SJCRH30 (cell line): ENCODE measurements at places on chromosomes 1 and 21.

DNA sequence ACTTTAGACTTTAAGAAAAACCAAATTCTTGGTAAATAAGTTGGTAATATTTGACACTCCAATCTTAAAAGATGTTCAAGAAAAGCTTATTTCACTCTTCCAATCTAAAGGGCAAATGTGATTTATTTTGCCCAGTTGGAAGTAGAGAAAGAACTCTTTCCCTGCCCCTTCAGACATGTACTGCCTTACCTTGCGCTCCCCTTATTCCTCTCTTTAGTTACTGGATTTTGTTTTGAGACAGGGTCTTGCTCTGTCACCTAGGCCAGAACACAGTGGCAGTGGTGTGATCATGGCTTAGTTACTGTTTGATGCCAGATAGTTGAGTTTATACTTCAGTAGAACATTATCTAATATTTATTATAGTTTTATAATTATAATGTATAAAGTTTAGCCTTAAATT lies 27.5 kb downstream of the FUBP1 start:
- no peak for DNase-seq

DNA sequence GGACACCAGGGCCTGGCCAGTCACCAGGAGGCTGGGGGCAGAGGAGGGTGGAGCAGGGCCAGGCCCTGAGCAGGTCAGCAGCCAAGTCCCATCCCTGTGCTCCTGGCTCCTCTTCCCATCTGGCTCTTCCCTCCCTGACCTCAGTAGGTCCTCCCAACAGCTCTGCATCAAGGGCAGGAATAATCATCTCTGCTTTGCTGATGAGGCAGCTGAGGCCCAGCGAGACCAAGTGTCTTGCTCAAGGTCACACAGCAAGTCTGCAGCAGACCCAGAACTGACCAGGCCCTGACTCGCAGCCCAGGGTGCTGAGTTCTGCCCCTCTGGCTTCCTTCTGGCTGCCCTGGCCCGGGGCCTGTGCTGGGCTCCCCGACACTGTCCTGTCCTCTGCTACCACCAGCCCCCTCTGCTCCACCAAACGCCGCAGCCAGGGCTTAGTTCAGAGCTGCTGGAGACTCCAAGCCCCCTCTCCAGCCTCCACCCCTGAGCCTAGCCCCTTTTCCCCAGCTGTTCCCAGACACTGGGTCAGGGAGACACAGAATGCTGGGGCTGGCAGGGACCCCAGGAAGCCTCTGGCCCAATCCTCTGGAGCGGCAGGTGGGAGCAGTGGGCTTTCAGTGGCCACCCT lies 224.9 kb downstream of the PTPRU start:
- DNase-seq, result no peak

GRCh38 chr1:178724376-178724727 lies 692 bp upstream of the RALGPS2 start:
- DNase-seq, result no peak

DNA sequence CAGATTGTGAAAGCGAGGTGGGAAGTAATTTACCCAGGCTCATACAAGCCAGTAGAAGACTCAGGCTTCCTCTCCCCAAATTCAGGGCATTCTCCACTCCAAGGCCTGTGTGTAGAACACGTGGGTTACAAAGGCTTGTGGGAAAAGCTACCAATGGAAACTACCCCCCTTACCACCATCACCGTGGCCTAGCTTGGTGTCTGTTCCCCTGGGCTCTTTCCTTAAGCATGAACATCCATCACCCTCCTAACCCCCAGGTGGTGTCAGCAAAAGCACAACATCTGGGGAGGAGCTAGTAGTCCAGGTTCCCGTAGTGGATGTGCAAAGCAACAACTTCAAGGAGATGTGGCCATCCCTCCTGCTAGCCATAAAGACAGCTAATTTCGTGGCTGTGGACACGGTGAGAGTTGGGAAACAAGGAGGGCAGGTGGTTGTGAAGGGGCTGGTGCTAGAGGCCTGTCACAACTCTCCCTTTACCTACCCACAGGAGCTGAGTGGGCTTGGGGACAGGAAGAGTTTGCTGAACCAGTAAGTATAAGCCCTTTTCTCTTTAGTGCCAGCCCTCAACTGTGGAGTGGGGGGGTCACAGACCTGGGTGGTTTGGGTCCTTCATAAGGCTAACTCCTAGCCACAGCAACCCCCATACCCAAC lies 701 bp upstream of the MUTYH start:
- DNase-seq, result peak; percentile 55

DNA sequence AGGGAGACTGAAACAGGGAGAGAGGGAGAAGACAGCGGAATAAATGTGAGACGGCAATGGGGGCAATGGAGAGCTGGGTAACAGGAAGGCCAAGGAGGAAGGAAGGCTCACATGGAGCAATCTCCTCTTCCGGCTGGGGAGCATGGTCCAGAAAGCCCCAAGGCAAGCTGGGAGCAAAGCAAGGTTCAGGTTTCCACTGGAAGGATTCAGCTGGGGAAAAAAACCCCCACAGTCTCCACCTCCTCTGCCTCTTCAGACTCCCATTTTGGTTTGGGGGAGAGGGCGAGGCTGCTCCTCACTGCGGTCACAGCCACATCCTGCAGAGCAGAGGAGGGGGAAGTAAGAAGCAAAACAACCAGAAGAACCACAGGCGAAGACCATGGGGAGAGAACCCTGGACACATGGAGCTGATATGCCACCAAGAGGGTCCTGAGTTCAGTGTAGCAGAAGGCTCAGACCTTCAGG lies 650 bp downstream of the TNFAIP8L2 start:
- no peak for DNase-seq

DNA sequence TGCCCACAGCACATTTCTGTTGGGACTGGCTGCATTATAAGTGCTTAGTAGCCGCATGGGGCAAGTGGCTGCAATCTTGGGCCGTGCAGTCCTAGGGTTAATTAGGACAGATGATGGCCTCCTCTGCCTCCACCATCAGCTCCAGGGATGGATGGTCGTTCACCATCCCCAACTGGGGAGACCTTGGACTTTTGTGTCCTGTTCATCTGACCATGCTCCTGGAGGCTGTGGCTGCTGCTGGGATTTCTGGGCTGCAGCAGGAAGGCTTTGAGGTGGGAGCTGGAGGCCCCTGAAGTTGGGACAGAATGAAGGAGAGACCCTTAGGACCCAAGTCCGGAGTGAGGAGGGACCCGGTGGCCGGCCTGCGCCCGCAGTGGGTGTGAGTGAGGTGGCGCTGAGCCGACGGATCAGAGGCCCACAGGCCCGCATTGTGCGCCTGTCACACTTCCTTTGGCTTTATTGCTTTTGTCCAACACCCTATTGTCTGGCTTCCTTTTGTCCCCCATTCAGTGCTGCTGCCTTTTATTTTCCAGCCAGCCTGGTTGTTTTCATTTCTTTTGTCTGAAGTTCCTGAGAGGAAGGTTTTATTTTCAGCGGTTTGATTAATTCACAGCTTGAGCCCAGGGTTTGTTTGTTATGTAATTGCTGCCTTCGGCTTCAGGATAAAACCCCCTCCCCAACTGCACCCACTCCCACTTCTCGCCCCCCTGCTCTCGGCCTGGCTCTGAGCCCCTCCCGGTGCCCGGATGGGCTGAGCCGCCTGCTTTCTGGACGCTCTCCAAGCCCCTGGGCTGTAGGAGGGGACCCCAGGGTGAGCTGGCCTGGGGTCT lies 35.6 kb downstream of the SOX13 start:
- no peak for DNase-seq

GRCh38 chr21:37582590-37582989 lies 216.0 kb downstream of the DYRK1A start:
- DNase-seq, result peak; percentile 73

- DNase-seq, result peak; percentile 50
Observed at GRCh38 chr1:40774266-40774998, 9.2 kb upstream of the KCNQ4 start.

DNA sequence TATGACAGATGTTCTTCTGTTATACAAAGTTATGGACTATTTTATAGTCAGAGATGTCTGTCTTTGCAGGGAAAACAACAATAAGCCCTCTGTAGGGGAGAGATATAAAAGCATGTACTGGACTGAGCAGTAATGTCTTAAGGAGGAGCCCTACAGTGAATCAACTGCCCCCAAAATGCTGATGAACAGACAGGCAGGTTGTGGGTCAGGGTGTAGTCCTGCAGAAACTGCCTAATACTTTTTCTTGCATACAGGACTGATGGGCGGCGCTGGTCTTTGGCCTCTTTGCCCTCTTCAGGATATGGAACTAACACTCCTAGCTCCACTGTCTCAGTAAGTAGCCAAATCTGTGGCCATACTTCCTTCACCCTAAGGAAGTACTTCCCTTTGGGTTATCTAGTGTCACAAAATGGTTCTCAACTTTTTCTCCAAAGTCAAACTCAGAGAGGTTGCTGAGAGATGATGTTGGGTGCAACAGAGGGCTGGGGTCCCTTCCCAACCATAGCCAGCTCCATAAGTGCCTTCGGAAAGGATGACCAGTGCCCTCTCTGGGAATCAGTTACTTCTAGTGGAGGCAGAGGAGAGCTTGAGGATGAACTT lies 129.8 kb downstream of the PIK3R3 start:
- DNase-seq, result no peak

DNA sequence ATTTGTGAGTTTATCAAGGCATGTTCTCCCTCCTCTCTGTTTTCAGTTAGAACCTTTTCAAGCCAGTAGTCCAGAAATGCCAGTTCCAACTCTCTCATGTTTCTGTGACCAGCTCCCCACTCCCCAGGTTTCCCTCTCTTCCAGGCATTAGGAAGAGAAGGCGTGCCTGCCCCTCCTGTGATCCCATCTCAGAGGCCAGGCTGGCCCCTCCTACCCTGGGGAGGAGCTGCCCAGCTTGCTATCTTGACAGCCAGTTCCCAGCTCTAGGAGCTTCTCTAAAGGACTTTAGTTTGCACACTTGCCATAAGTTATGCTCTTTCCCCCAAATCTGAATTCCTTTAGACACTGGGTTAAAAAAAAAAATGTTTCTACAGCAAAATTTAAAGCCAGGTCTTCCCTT lies 8.9 kb downstream of the HYI start:
- no peak for DNase-seq

DNA sequence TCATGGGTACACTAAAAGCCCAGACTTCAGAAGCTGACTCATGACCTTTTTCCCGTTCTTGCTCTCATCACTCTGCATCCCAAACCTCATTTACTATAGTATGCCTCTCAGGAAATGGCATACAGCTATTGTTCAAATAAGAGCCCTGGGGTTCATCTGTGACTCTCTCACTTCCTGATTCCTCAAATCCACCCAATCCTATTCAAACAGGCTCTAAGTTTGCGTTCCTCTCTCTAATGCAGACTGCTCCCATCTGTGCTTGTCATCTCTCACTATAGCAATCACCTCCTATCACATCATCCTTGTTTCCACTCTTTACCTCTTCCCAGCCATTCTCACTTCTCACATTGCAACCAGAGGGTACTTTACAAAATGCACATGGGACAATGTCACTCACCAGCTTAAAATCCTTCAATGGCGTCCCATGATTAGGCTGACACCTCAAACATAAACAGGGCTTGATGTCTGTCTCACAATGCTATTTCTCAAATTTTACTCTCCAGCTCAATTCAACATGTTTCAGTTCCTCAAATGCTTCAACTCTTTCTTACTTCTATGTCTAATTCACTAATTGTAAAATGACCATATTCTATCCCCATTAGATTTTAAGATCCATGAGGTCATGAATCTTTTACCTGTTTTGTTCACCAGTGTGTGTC lies 408.4 kb downstream of the NTNG1 start:
- DNase-seq, result no peak

DNA sequence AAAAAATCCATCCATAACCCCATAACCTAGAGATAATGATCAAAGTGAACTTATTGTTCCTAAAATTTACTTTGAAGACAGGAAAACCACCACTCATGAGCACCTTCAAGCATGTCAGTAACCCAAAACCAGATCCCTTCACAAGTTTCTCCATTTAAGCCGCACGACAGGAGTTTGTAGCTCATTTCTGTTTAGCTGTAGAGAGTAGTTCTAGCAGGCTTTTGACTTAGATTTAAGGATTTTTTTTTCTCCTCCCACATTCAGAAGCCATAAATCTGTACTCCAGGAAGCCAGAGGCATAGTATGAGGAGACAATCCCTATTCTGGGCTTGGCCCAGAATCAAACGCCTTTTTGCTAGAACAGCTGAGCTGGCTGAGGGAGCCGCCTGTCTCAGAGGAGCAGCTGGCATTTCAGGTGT lies 25.6 kb downstream of the TOMM20 start:
- DNase-seq, result peak; percentile 54

DNA sequence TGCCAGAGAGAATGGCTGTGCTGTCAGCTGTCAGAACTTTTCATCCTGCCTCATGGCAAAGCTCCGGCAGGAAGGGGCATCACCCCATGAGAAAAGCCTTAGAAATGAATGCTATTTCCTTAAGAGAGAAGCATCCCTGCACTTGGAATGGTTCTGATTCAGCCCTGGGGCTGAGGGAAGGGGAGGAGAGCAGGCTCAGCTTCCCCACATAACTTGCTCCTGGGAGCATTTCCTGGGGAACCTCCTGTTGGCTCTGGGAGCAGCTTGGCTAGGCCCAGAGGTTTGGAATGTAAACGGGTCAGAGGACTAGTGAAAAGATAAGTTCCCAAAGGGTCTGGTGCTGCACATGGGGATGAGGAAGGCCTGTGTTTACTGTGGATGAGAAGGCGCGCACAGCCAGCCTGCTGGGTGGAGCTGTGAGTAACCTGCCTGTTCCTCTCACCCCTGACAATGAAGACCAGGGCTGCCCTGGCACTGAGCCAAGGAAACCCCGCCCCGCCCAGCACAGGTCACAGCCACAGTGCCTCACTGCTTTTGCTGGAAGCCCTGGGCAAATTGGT lies 5.0 kb downstream of the PRELP start:
- peak; percentile 72 for DNase-seq

DNA sequence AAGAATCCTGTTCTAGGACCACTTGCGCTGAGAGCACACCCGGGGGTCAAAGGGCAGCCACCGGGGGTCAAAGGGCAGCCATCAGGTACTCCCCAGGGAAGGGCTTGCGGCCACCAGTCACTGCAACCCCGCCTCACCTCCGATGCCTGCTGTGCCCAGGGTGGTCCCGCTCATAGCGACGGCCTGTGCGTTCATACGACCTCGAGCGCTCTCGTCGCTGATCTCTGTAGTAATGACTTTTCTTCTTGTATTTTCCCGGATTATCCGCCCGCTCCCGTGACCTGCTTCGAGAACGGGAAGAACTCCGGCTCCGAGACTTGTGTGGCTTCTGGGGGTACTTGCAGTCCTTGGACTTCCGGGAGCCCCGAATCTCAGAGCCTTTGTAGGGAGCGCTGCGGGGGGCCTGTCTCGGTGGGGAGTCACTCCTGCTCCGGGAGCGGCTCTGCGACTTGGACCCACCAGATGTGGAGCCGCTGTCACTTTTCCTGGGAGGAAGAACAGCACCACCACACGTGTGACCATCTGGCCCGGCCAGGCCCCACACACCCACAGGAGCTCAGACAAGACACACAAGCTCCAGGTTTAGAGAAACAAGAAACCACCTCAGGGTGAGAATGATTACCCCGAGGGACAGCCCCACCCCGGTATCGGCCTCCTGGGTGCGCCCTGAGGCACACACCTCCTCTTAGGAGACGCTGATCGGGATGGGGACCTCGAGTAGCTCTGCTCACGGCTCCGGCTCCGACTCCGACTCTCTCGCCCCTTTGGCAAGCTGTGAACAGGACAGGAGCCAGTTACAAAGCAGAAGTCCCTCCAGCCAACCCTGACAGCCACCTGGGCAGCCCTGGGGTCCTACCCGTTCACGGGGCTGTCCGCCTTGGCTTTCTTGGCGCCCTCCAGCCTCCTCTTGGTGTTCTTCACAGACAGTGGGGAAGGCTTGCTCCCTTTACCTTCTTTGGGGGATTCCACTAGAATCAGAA lies 11.7 kb downstream of the CCNL2 start:
- no peak for DNase-seq

- DNase-seq, result peak; percentile 36
Observed at GRCh38 chr1:29200906-29201594, 19.4 kb upstream of the SRSF4 start.

GRCh38 chr21:21101911-21102310 lies 103.7 kb downstream of the NCAM2 start:
- peak; percentile 45 for DNase-seq

GRCh38 chr1:108851567-108851966 lies 5.3 kb downstream of the AKNAD1 start:
- no peak for DNase-seq
